ENCODE measurements at places on chromosomes 3 and 15.

GRCh38 chr3:123346021-123346420 lies 102.9 kb downstream of the ADCY5 start:
- DNase-seq, result no peak

DNA sequence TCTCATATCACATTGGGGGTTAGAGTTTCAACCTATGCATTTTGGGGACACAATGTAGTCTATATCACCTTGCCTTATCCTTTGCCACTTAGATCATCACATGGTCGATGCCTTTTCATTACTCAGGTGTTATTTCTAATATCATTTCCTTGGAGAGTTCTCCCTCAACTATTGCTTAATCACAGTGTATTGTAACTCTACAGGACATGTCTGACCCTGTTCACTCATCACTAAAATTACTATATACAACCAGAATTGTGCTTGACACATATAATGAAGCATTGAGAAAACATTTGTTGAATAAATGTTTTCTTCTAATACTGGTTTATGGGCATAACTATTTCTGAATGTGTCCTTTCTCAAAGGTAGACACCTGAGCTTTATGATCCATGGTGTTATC lies 207.4 kb downstream of the EPHA6 start:
- no peak for DNase-seq

- DNase-seq, result no peak
These were observed 326.7 kb upstream of the TBL1XR1 start for GRCh38 chr3:177523872-177524438.

DNA sequence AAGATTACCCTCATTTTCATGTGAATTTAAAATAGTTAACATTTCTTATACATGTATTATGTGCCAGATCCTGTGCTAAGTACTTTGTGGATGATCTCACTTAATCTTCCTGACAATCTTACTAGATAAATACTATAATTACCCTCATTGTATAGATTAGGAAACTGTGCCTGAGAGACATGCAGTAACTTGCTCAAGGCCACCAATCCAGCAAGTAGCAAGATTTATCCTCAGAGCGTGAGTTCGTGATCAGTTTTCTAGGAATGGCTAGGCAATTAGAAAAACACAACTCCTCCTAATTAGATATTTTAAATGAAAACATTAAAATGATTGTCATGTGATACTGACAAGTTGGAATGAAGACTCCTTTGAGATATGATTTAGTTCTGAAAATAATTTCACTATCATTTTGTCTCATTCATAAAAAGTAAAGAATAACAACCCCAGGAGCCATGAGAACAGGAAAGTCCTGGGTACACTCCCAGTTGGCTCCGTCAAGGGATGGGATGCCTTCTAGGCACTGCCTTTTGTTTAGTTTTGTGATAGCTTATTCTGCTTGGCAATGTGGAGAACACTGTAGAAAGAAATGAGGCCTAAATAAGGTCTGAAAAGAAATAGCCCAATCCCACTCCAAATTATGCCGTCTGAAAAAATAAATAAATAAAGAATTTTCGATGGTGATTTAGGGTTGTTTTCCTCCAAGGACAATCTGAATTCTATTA lies 61.3 kb downstream of the FBN1 start:
- DNase-seq, result no peak

DNA sequence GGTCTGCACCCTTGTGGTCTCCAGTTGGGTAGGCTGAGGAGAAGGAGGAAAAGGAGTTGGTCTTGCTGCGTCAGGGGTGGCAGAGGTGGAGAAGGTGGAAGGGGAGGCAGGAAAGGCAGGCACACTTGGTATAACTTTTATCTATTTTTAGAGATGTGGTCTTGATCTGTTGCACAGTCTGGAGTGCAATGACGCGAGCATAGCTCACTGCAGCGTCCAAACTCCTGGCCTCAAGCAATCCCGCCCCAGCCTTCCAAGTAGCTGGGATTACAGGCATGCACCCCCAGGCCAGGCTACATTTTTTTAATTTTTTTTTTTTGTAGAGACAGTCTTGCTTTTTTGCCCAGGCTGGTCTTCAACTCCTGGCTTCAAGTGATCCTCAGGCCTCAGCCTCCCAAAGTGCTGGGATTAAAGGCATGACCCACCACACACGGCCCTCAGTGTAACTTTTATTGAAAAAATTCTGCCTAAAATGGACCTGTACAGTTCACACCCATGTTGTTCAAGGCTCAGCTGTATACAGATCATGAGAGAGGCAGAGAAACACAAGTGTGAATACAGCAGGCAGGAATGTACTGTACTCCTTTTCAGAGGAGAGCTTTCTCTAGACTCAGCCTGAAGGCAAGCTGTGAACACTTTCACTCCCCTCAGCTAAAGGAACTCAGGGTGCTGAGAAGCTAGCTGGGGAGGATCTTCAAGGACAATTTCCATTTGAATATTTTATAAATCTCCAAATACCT lies 2.1 kb upstream of the RHOV start:
- no peak for DNase-seq

DNA sequence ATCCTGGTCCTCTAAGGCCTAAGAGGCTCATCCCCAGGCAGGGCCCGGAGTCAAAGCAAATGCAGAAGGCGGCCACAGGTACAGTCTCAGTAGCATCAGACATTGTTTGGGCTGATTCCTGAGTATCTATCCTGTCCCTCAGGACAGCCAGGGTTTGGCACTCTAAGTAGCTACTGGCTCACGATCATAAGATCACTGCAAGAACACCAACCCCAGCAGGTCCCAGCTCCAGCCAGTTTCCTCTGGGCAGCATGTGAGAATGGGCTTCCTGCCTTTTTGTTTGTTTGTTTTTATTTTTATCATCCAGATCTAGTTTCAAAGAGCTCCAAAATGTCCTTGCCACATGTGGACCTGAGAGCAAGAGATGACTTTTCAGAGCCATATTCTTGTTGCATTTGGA lies 32.7 kb downstream of the LRRFIP2 start:
- DNase-seq, result no peak

DNA sequence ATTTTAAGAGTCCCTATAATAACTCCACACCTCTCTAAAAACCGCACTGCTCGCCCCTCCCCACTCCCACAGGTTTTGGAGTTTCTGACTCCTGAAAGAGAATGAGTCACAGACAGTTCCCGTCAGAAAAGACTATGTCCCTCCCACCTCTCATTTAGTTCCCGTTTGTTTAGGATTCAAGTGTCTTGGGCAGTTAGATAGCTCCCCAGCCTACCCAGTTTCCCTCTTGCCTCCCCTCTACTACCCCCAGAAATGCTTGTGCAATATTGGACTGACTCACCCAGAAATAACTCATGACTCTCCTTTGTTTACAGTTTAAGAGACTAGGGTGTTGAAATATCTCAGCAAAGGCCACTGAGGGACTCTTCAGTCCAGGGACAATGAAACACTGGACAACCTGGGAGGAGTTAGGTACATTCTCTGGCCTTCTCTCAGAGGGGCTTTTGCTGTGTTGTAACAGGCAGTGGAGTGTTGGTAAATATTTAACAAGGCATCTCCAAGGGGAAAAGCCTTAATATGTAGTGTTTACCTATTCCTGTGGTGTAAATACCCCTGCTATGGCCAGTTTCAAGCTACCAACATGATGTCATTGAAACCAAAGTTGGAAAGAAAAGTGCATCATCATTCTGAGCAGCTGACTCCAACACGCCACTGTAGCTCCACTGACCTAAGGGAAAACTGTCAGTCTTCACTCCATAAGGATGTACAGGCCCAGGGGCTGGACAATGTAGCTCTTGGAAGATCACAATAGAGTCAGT lies 96.1 kb upstream of the CHD2 start:
- no peak for DNase-seq

GRCh38 chr3:185716436-185717108 lies 108.3 kb downstream of the IGF2BP2 start:
- DNase-seq, result no peak
